ENCODE measurements at places on chromosomes 5 and 9.

DNA sequence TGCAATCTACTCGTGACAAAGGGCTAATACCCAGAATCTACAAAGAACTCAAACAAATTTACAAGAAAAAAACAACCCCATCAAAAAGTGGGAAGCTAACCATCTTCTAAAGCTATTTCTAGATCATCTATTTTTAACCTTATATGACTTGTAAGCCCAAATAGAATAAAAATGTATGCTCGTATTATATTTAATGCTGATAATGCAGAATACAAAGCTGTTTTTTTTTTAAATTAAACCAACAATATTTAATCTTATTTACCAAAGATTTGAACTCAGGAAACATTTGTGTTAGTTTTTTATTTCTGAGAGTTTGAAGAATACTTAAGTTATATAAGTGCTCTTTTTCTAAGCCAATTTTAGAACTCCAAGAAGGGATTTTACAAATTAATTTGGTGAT, 652.1 kb downstream of the LRRC70 start:
- no peak for DNase-seq

- no peak for DNase-seq
Observed at GRCh38 chr9:81844131-81844567, 84.1 kb upstream of the SPATA31D4 start.

DNA sequence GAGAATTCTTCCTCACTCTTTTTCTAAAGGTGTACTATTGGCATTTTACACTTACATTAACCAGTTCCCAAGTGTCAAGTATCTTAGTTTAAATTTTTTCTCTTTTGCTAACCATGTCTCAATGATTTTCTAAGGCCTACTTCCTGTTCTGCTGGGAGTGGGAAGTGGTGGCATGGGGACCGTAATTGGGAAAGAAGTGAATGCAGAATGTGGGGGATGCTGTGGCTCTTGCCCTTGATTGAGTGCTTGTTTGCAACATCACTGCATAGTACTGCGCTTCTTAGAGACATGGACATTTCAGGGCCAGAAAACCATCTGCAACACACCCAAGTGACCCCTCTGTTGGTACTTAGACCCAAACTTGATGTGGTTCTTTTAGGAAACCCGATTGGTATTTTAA, 32.8 kb downstream of the MRRF start:
- DNase-seq, result no peak

DNA sequence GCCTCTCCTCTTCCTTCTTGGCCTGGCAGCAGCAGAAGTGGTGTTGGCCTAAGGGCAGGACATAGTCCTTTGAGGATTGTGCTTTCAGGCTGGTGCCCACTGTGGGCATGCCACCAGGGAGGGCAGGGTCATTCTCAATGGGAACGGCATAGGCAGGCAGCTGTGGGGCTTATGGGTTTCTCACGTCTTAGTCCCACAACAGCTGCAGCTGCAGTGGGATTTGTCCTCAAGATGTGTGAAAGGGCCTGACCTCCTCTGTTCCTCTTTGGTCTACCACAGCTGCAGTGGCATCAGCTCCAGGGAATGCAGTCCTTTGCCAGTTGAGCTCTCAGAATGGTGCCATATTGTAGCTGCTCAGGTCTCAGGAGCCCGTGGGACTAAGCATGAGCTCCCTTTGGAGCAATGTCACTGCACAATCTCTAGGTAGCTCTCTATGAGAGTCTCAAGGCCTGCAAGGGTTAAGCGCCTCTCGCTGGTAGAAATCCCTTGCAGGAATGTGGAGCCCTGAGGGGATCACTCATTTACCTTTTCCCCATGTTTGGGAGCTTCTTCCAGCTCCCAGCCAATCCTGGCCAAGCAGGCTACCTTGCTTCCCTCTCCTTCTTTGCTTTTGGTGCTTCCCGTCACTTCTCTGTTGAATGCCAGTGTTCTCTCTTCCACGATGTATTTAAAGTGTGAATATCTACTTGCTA, 104.8 kb downstream of the GNA14 start:
- DNase-seq, result no peak

GRCh38 chr5:54883374-54884194, 101.8 kb downstream of the ESM1 start:
- no peak for DNase-seq

GRCh38 chr5:149990518-149991376, 9.7 kb downstream of the TIGD6 start:
- DNase-seq, result no peak

DNA sequence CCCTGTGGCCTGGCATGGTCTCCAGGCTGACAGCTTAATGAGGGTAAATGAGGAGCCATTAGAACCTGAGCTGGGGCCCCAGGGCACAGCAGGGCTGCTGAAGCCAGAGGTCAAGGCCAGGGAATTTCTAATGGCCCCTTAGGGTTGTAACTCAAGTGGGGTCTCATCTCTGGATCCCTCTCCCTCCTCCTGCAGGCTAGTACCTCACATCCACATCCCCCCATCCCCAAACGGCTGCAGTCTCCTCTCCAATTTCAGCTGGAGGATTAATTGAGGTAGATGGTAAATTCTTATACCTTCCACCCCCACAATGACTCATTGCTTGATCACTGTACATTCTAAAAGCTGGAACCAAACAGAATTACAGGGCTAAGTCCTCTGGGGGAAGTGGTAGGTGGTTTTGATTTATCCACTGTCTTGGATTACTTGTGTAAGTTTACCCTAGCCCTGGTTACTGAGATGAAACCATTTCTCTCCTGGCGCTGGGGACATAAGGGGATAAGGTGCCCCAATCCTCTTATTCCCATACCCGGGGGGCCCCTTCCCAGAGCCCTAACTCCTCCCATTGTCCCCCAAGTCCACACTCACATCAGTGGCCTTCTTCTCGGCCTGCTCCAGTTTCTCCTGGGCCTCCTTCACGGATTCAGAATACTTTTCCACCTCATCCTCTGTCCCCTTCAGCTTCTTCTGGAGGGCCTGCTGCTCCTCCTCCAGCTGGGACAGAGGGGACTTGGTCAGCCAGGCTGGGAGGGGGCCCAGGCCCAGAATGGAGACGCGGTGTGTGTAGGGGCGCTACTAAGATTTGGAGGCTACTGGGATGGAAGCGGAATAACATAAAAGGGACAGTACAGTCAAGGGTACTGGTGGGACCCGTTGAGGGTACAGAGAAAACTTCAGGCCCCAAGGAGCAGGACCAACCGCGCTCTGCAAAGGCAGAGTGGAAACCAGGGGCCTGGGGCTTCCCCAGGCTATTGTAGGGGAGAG, 875 bp downstream of the TPM2 start:
- no peak for DNase-seq

GRCh38 chr9:19156026-19156474, 28.8 kb upstream of the PLIN2 start:
- DNase-seq, result no peak

DNA sequence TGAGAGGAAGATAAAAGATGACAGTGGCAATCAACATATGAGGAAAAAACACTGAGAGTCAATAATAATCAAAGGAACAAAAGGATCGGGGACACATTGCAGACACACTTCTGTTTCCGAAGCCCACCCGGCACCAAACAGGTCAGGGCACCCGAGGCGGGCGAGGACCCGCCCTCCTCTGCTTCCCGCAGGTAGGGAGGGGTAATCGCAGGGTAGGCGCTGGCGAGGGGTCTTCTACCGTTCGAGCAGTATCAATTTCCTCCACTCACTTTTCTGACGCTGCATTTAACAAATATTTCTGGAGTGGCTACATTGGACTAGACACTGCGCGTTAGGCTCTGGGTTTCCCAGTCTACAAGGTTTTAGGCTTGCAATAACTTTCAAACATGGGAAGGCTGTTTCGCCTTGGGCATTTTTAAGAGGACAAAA, 1.3 kb downstream of the TXN start:
- DNase-seq, result no peak

DNA sequence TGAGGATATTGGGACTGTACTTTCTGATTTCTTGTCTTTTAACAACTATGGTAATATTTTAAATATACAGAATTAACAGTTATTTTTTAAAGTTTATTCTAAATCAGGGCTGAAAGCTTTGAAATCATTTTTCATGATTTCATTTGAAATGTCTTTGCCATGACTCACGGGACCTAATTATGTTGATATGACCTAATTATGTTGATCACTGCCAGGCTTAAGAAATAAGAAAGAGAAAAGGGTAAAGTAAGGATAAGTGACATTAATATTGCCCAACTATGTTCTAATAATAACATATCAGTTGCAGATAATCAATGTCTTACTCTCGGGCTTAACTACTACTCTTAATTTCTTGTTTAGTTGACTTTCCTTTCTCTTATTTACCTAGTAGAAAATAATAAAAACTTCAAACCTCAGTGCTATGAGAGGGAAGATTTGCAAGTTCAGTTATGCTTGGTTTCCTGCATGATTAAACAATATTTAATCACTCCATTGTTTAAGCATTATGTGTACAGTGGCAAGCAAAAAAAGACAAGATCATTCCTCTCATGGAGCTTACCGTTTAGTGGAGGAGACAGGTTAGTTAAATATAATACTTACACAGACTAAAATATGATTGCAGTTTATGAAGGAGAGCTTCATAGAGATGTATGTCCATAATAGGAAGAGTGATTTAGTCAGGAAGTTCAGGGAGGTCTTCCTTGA, 67.0 kb upstream of the EIF4EBP3 start:
- no peak for DNase-seq

DNA sequence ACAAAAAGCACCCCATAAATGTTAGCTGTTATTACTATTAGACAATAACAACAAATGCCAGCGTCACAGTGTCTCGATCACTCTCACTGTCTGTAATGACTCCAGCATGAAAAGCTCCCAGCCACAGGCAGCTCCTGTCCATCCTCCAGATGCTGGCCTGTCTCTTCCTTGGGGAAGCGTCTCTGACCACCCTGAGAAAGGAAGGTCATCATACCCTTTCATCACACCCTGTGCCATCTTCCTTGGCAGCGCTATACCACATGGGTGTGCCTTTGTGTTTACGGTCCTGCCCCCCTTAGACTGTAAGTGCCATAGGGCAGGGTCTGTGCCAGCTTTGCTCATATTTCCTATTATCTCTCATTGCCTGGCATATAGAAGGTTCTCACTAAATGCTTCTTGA, 90.6 kb downstream of the PRRT1B start:
- no peak for DNase-seq

- DNase-seq, result no peak
Observed at GRCh38 chr9:69500896-69501295, 171.3 kb downstream of the APBA1 start.

GRCh38 chr5:96816411-96816939, 8.7 kb upstream of the ERAP1 start:
- DNase-seq, result no peak

- DNase-seq, result no peak
Observed at GRCh38 chr5:132070460-132071337, 2.9 kb upstream of the CSF2 start.

- no peak for DNase-seq
Observed at GRCh38 chr5:139676406-139676805, 28.3 kb downstream of the CXXC5 start.

DNA sequence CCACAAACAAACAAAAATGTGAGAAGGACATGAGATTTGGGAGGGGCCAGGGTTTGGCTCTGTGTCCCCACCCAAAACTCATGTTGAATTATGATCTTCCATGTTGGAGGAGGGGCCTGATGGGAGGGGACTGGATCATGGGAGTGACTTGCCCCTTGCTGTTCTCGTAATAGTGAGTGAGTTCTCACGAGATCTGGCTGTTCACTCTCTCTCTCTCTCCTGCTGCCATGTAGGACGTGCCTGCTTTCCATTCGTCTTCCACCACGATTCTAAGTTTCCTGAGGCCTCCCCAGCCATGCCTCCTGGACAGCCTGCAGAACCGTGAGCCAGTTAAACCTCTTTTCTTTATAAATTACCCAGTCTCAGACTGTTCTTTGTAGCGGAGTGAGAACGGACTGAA, 118.7 kb downstream of the RXRA start:
- DNase-seq, result no peak

- DNase-seq, result no peak
Observed at GRCh38 chr5:154179846-154180710, 10.5 kb upstream of the GALNT10 start.

DNA sequence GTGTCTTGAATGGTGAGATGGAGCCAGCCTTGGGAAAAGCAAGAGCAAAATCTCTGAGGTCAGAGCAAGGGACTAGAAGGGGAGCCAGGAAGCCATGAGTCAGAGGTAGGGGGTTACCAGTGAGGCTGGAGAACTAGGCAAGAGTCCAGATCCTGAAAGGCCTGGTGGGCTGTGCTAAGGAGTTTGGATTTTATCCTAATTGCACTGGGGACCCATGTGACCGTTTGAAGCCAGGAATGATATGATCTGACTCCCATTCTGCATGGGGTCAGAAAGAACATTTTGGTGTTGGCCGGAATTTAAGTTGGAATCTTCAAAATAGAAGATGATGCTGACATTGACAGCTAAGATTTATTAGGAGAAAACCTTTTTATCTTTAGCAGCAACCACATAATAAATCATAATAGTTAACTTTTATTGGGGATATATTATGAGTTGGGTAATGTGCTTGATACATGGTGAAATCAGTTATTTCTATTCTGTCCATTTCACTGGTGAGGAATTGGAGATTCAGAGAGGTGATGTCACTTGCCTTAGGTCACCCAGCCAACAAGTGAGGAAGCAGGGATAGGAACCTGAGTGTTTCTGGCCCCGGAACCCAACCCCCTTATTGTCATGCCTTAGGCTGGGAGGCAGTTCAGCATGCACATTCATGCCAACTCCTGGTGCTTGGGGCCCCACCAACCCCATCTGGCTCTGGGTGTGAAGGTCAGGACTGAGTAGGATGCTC, 61.5 kb upstream of the RARS1 start:
- no peak for DNase-seq

DNA sequence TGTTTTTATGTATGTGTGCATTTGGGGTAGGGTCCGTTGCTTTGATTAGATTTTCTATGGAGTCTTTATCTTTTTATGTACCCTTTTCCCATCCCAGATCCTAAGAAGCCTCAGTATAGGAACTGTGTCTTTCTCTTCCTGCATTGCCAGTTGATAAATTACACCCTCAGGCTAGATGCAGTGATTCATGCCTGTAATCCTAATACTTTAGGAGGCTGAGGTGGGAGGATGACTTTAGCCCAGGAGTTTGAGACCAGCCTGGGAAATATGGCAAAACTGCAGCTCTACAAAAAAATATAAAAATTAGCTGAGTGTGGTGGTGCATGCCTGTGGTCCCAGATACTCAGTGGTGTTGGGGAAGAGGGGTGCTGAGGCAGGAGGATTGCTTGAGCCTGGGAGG, 40.2 kb downstream of the NLN start:
- DNase-seq, result no peak

- no peak for DNase-seq
Observed at GRCh38 chr9:88447431-88447830, 59.2 kb downstream of the SPIN1 start.

GRCh38 chr9:109639674-109640579, 140.1 kb upstream of the PALM2AKAP2 start:
- no peak for DNase-seq

GRCh38 chr9:129886226-129887174, 51.2 kb downstream of the USP20 start:
- no peak for DNase-seq
